CD4-positive, alpha-beta T cell treated with Interleukin-15 for 4 hours (primary cell): ENCODE measurements at places on chromosomes 1 and 21.

GRCh38 chr1:72197786-72198185 is 84.6 kb downstream of the NEGR1 start:
- DNase-seq, result no peak

DNA sequence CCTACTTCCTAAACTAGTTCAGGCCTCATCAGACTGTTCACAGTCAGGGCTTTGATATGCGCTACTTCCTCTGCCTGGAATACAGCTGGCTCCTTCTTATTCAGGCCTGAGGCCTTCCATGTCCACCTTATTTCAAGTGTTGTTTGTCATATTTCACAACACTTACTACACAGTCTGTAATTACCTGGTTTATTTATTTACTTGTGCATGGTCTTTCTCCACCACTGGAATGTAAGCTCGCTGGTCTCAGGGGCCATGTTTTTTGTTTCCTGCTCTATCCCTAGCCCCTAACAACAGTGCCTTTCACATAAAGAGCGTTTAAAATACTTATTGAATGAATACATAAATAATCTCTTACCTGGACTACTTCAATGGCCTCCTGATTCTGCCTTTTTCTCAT is 4.6 kb upstream of the SRSF4 start:
- DNase-seq, result no peak

DNA sequence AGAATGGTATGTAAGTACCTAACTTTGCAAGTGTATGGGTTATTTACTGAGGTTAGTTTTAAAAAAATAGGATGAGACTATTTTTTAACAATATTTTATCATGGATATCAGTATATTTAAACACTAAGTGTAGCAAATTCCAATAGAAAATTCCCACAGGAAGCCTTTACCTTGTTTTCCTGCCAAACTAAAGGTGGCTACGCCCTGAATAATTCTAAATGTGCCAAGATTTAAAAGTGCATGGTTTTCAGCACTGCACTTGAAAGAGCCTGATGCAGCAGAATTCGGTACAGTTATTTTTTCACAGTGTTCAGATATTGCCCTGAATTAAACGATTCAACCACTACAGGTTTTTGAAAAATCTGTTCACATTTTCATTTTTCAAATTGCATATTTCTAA is 1622.8 kb upstream of the B3GALT2 start:
- DNase-seq, result no peak

- DNase-seq, result no peak
Measured at GRCh38 chr1:165856606-165857005, 29.2 kb downstream of the UCK2 start.

- DNase-seq, result no peak
Measured at GRCh38 chr1:59043796-59044195, 253.1 kb upstream of the FGGY start.
